ENCODE measurements at places on chromosomes 1 and 21. TPM values are rescaled to one million over a fixed set of nuclear protein-coding genes. Genes with fewer than 3 reads are reported as not detected.
A peak's percentile ranks its signal among the peaks of the same experiment; 100 is the strongest.

- peak overlapping the region; percentile 80 for H3K27ac ChIP-seq
- H3K27me3 ChIP-seq, result no peaks in the 10 kb centered on the region
- H3K4me3 ChIP-seq, result no peak overlapping the region
Observed at GRCh38 chr21:39137248-39138178, 45.7 kb downstream of the PSMG1 start.

DNA sequence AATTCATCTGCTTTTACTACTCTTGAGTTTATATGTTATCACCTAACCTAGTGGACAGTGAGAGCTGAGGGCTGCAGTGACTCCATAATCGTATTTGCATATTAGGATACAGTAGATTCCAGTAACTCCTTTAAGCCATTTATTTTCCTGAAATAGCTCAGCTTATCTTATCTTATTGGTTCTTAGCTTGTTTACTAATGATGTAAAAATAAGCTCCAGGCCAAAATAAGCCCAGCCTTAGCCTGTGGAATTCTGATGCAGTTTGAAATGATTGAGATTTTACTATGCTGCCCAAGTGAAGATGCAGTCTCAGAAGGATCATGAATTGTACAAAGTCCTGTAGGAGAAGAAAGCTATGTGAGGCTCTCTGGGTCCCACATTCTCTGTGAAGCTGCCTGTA lies 18.1 kb downstream of the ATP1A1 start:
- peak overlapping the region; percentile 22 for H3K27ac ChIP-seq
- peaks cover 13% of the 10 kb centered on the region for H3K4me1 ChIP-seq
- no peaks in the 10 kb centered on the region for H3K27me3 ChIP-seq

Gene AVPR1B
- not detected for total RNA-seq

DNA sequence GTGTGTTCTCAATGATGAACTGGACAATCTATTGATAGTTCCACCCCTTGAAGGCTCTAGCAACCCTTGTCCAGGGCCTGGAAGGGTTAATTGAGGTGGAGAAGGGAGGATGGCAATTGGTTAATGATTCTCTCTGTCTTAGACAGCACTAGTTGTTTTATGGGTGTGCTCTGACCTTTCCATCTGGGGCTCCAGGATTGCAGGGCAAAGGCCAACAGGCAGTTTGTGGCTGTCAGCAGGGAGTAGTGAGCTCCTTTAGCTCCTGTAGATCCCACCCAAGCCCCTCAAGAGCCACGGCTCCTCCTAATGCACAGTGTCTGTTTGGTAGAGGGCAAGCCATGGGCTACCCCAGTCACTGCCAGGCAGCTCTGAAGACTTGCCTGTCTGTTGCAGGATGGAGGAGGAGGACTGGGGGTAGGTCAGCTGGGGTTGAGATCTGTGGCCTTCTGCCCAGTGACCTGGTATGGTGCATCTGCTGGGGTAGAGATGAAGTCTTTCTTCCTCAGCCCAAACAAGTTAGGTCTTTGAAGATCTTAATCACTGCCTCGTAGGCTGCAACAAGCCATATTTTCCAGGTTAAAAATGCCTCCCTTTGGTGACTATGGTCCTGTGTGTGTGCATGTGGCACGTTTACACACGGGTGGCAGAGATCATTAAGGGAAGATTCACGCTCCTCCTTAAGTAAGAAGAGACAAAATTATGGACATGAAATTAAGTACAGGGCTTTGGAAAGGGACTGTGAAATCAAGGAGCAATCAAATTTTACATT lies 7.7 kb downstream of the MROH7 start:
- peaks cover 2% of the 10 kb centered on the region for H3K36me3 ChIP-seq
- H3K27ac ChIP-seq, result no peak overlapping the region
- no peak overlapping the region for H3K4me3 ChIP-seq
- peaks cover 28% of the 10 kb centered on the region for H3K27me3 ChIP-seq

- H3K4me3 ChIP-seq, result peak overlapping the region; percentile 96
- DNase-seq, result peak; percentile 94
- H3K27me3 ChIP-seq, result no peaks in the 10 kb centered on the region
- peaks cover 39% of the 10 kb centered on the region for H3K4me1 ChIP-seq
Observed at GRCh38 chr1:75723989-75724471, 479 bp upstream of the ACADM start.

Gene MEX3A
- total RNA-seq, result 12.7 TPM

- H3K4me3 ChIP-seq, result no peak overlapping the region
- DNase-seq, result no peak
- H3K4me1 ChIP-seq, result peaks cover 18% of the 10 kb centered on the region
- H3K27ac ChIP-seq, result peak overlapping the region; percentile 60
- H3K27me3 ChIP-seq, result peaks cover 11% of the 10 kb centered on the region
Observed at GRCh38 chr1:229059671-229060539, 211.0 kb upstream of the RAB4A start.

DNA sequence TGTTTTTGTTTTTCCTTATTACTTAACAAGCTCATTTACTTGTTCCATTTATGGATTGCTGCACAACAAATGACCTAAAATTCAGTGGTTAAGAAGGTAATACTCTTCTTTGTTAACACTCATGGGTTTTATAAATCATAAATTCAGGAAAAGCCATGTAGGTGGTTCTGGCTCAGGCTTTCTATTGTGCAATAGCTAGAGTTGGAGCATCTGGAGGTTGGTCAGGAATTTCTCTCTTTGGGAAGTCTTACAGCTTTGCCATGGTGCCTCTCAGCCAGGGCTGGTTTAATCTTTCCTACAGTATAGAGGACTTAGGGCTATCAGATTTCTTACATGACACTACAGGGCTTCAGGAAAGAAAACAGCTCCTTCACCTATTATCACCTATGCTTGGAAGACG lies 1677.1 kb downstream of the KCNT2 start:
- DNase-seq, result no peak
- no peak overlapping the region for H3K27ac ChIP-seq
- H3K4me1 ChIP-seq, result no peaks in the 10 kb centered on the region
- H3K36me3 ChIP-seq, result no peaks in the 10 kb centered on the region

DNA sequence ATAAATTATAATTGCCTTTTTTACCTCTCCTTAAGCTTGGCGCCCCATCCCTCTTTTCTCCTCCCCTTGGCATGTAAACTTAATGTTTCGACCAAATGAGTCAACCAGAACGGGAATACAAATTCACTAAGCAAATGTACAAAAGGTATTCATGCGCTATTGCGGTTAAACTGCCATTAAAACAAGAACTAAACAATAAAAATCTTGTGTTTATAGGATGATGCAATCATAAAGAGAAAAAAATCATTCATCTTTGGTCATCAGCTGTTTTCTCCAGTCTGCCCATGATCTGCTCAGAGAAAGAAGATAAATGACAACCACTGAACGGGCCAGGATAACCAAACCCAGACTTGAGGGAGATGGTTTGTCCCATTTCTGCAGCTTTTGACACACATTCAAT lies 534.2 kb upstream of the PLXNA2 start:
- peaks cover 9% of the 10 kb centered on the region for H3K27me3 ChIP-seq
- H3K4me1 ChIP-seq, result no peaks in the 10 kb centered on the region
- no peaks in the 10 kb centered on the region for H3K36me3 ChIP-seq
- no peak overlapping the region for H3K4me3 ChIP-seq

Gene NPR1
- 0.27 TPM for total RNA-seq

DNA sequence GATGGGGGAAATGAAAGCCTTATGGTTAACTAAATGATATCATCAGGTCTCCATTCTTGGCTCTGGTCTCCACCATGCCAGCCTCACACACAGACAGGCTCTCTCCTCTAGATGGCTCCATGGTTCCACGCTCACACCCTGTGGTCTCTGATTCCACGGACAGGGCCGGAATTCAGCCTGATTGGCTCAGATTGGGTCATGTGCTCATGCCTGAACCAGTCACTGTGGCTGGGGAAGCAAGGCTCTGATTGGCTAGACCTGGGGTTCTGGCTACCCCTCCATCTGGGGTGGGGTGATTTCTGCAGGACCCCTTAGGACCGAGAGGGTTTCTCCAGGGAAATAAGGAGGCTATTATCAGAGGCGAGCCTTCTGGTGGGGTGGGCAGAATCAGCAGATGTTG lies 277.0 kb downstream of the PTPRU start:
- H3K4me1 ChIP-seq, result no peaks in the 10 kb centered on the region
- no peak overlapping the region for H3K4me3 ChIP-seq
- H3K36me3 ChIP-seq, result no peaks in the 10 kb centered on the region
- DNase-seq, result no peak
- H3K27ac ChIP-seq, result no peak overlapping the region

Gene PRAMEF26
- total RNA-seq, result not detected

DNA sequence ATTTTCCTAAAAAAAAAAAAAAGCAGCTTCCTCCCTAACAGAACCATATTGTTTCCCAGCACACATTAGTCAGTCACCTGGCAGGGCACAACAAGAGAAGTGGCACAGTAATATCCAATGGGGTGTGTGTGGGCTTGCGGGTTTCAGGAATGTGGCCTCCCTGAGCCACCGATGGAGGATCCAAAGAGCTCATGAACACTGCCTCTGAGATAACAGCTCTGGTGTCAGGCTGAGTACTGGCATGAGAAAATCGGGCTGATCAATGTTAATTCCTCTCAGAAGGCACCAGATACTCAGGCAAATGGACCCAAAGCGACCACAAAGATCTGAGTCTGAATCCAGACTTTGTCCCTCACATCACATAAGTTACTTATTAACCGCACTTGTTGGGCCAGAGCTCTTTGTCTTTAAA lies 2.2 kb upstream of the LYPD8 start:
- H3K4me1 ChIP-seq, result no peaks in the 10 kb centered on the region
- no peak overlapping the region for H3K27ac ChIP-seq
- H3K36me3 ChIP-seq, result no peaks in the 10 kb centered on the region
- no peak for DNase-seq
- no peak overlapping the region for H3K4me3 ChIP-seq

Gene FAM163A
- total RNA-seq, result not detected

GRCh38 chr21:18529254-18529653 lies 125.7 kb upstream of the TMPRSS15 start:
- no peak for DNase-seq
- no peaks in the 10 kb centered on the region for H3K27me3 ChIP-seq
- peaks cover 35% of the 10 kb centered on the region for H3K4me1 ChIP-seq
- peaks cover 3% of the 10 kb centered on the region for H3K36me3 ChIP-seq

Gene SAMD11
- total RNA-seq, result 73.8 TPM

Gene WDR77
- 25.9 TPM for total RNA-seq

Gene ETV3L
- not detected for total RNA-seq

DNA sequence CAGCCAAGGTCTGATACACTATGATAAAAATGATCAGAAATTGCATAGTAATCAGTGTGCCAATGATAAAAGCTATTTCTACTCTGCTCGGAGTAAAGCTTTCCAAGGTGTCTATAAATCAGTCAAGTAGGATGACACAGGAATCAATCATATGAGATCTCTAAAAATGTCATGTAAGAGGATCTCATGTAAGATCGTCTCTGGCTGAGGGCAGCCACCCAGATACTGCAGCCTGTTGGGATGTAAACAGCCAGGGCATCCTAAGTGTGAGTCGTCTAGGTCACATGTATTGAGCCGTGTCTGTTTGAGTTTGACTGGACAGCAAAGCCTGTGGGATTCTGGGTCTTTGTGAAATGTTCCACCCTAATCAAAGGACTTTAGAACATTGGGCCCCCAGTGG lies 2.8 kb upstream of the TEX35 start:
- H3K27me3 ChIP-seq, result no peaks in the 10 kb centered on the region
- no peak for DNase-seq
- no peak overlapping the region for H3K4me3 ChIP-seq
- no peak overlapping the region for H3K27ac ChIP-seq
- H3K36me3 ChIP-seq, result no peaks in the 10 kb centered on the region

Gene SIK1
- 60.7 TPM for total RNA-seq

DNA sequence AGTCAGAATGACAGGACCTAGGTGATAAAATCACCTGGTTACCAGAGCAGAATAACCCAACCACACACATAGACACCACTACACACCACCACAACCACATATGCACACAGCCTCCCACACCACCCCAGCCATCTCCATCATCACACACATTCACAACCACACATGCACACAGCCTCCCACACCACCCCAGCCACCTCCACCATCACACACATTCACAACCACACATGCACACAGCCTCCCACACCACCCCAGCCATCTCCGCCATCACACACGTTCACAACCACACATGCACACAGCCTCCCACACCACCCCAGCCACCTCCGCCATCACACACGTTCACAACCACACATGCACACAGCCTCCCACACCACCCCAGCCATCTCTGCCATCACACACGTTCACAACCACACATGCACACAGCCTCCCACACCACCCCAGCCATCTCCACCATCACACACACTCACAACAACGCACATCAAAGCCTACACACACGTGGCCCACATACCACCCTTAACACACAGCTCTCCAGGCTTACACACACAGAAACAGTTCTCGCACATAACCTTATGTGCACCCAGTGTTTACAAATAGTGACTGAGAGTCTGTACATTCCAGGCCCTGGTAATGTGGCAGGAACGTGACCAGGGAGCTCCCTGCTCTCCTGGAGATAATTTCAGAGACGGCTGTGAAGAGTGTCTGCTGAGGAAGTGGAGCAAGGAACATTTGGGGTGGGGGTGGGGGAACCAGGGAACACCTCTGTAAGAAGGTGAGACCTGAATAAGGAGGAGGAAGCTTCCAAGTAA lies 3.3 kb upstream of the GJB3 start:
- no peaks in the 10 kb centered on the region for H3K36me3 ChIP-seq
- peaks cover 7% of the 10 kb centered on the region for H3K4me1 ChIP-seq
- no peak overlapping the region for H3K27ac ChIP-seq
- H3K27me3 ChIP-seq, result peaks cover 36% of the 10 kb centered on the region
- no peak for DNase-seq
- no peak overlapping the region for H3K4me3 ChIP-seq

- no peak overlapping the region for H3K4me3 ChIP-seq
- H3K27ac ChIP-seq, result no peak overlapping the region
- no peak for DNase-seq
- H3K4me1 ChIP-seq, result no peaks in the 10 kb centered on the region
Observed at GRCh38 chr1:62841587-62842169, 57.7 kb downstream of the ATG4C start.

DNA sequence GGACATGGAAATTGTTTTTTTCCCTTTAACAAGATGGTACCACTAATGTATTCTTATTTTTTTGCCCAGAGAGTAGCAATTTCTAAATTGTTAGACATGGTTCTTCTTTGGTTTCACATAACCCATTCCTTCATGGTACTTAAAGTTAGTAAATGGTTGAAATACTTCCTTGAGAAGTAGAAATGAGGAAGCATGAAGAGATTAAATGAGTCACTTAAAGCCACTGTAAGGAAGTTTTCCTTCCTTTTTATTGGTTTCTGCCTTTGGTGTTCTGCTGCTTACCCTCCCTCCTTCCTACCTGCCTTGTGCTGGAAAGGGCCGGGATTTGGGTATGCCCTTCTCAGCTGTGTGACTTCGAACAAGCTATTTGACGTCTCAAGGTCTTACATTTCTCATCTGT lies 101.0 kb downstream of the KIF26B start:
- H3K4me3 ChIP-seq, result no peak overlapping the region
- H3K4me1 ChIP-seq, result peaks cover 34% of the 10 kb centered on the region
- H3K36me3 ChIP-seq, result peaks cover 6% of the 10 kb centered on the region
- DNase-seq, result no peak

All from chondrocyte (in vitro differentiated cells).